Fibroblast of villous mesenchyme (primary cell): ENCODE measurements at places on chromosomes 7 and 10. TPM values are rescaled to one million over a fixed set of nuclear protein-coding genes. Genes with fewer than 3 reads are reported as not detected.
A peak's percentile ranks its signal among the peaks of the same experiment; 100 is the strongest.

DNA sequence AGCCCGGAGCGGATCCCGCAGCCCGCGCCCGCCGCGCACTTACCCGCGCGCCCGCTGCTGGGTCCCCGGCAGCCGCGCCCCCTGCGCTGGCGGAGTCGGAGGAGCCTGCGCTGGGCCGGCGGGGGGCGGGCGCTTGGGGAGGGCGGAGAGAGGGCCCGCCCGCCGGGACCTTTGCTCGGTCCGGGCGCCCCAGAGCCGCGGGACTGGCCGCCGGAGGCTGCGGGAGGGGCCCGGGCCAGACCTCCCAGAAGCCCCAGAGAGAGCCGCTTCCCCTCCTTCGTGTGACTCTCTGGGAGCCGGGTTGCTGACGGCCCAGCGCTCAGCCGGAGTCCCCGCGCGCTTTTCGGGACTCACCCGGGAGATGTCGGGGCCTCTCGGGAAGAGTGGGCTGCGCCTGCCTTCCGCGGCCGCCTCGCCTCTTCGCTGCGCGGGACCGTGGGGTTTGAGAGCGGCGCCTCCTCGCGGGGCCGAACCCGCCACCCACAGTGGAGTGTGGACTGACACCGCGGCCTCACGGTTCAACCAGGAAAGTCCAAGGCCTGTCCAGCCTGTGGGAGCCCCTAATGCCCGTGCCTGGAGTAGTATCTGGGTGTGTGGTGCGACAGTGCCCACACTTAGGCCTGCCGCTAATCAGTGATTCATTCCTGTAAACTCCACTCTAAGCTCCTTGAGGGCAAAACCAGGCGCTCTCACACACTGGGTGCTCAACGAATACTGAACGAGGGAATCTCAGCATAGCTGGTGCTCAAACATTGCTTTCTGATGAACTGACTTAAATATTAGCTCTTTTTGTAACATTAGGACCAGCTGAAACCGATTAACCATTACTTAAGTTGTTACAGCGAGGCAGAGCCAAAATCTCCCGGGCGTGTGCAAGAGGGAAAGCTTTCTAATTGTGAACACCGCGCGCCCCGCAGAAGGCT is at the start of gene GSDME:
GSDME (minus strand) TSS at position 112 of the 923 bp plus-strand sequence. CDS start 7,690 bp downstream, outside the sequence.
- peak; percentile 69 for DNase-seq

The INHBA gene
- total RNA-seq, result 65.2 and 84.7 TPM in 2 replicates

The ADCY1 gene
- total RNA-seq, result under 0.01 and 0.32 TPM in 2 replicates

DNA sequence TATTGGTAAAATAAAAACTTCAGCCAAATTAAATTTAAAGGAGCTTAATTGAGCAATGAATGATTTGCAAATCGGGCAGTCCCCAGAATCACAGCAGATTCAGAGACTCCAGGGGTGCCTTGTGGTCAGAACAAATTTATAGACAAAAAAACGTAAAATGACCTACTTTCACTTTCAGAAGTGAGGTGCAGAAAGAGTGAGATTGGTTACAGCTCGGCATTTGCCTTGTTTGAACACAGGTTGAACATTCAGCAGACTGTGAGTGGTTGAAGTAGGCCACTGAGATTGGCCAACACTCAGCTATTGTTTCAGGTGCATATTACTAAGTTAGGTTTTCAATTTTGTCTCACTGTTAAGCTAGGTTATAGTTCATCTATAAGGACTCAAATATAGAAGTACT is 153.4 kb downstream of the BICC1 start:
- peak; percentile 45 for DNase-seq

DNA sequence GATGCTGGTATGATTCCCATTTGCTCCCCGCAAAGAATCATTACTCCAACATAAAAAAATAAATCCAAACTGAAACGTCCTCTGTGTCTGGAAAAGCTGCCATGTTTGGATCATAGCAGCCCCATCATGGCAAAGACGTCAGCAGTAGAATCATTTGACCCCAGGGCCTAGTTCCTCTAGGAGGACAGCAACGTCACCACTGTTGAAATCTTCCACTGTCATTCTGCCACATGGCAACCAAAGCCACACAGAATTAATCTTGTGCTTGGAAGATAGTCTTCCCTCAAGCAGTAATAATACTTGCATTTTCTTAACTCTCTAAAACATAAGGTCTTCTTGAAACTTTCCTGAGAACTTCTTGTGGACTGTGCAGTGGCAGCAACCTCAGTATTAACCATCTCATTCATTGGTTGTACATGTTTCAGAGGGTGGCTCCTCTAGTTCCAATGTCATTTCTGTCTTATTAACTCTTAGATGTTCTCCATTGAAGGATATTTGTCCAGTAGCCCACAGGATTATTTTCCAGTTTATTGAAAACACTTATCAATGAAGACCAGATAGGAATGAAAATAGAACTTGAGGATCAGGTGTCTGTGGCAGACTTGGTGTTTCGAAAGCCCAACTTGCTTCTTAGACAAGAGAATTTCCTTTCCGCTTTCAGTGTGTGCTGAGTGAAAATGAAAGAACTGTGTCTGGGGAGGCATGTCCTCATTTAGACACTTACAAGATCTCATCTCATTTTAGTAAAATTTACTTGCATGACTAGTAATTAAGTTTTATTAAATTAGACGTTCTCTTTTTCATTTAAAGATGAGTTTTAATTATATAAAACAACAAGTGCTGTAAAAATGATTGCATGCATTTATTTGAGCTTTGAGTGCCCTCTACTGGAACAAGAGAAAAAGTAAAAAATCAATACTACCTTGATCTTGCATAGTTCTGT is 28.9 kb upstream of the INHBA start:
- no peak for DNase-seq

- peak; percentile 55 for DNase-seq
Observed at GRCh38 chr10:1050145-1050544, 1.2 kb upstream of the IDI1 start.

DNA sequence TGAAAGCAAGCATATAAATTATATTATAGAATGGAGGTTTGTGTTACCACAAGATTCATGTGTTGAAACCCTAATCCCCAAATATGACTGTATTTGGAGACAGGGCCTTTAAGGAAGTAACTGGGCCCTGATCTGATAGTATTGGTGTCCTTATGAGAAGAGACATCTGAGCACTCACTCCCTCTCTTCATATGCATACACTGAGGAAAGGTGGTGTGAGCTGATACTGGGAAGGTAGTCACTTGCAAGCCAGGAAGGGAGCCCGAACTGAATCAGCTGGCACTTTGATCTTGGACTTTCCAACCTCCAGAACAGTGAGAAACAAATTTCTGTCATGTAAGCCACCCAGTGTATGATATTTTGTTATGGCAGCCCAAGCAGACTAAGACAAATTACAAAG is 66.9 kb upstream of the RHOBTB1 start:
- no peak for DNase-seq

- DNase-seq, result no peak
Observed at GRCh38 chr7:132825932-132826835, 249.9 kb upstream of the PLXNA4 start.

GRCh38 chr10:71359364-71360046 is 37.2 kb upstream of the CDH23 start:
- peak; percentile 19 for DNase-seq

GRCh38 chr10:16116404-16117304 is 256.3 kb upstream of the MINDY3 start:
- DNase-seq, result peak; percentile 2

DNA sequence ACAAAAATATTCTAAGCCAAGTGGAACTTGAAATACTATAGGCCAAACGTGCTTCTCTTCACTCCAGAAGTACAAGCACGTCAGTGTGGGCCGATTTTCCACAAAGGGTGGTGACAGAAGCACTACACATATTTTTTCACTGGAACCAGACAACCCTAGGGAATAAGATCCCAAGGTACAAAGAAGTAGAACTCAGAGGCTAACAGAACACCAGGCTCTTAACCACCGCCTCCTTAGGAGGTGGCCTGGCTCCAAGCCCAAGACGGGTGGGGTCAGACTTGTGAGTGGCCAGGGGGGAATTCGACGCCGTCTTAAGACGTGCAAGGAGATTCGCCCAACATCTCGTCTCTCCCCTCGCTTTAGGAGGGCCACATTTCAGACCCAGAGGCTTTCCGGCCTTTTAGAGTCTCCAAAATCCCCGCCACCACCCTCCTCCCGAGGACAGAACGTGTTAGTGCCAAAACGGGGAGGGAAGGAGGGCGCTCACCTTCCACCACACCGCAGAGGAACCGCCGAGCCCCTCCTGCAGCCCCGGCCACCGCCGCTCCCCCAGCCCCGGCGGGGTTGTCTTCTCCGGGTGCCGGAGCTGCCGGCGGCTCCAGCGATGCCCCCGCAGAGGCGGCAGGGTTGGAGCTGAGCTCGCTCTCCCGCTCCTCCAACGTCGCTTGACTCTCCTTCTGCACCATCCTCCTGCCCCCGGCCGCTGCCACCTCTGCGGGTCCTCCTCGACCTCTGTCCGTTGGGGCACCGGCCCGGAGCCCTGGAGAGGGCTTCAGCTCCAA is 716 bp downstream of the OGA start:
- DNase-seq, result peak; percentile 96

DNA sequence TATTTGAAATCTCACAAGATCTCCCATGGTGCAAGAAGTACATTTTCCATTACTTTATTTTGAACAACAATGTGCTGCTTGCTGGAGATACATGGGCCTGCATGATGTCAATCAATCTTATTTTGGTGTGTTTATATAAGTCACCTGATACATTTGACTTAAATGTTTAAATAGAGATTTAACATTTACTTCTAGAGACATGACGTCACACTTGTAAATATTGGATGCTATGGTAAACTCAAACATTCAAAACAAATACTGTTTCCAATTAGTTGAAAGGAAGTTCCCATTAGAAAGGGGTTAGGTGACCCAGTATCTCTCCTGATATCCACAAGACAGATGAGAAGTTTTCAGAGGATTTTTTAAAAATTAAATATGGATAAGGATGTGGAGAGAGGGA is 214.5 kb downstream of the NSUN6 start:
- no peak for DNase-seq

The NEURL1 gene
- under 0.01 TPM in 2 replicates for total RNA-seq

The NAT16 gene
- total RNA-seq, result not detected in 2 replicates

DNA sequence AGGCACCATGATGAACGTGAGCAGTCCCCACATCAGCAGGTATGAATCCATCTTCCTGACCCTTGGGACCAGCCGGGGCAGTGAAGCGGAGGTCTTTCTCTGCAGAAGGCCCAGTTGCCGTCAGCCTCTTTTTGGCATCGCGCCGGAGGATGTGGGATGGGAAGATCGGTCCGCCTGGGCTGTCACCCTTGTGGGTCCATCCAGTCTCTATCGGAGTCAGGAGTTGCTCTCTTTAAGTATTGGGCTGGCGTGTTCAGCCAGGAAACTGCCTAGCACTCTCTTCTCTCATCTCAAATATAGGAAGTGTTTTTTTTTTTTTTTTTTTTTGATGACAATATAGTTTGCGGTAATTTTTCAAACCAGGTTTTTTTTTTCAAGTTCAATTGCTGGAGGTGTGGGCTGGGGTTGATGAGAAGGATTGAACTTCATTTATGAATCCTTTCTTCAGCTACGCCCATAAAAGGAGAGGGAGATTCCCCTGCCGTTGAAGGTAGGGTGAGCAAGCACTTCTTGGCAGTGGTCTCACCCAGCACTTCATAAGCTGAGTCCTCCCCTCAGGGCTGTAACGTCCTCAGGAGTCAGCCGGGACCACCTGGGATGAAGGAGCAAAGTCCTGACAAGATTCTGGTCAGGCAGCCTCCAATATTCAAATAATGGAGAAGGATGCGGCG is at the start of gene IL2RA:
IL2RA (minus strand) TSS at position 267 of the 671 bp plus-strand sequence; CDS start at position 51, 216 bp downstream.
- DNase-seq, result no peak

The CNPY1 gene
- total RNA-seq, result not detected in 2 replicates

DNA sequence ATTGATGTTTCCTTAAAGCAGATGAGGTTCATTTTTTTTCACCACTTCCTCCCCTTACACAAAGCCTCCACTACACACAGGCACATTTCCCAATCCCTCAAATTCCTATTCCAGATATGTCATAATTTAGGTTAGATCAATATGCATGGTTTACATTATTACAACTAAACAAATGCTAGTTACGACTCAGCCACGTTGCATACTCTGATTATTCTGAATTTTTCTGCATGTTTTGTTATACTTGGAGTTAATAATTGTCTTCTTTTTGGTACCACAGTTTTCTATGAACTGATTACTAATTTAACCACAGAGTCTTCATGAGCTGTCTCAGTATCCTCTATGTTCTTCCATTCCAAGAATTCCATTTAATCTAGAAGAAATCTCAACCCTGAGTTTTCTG is 4.4 kb upstream of the BICC1 start:
- peak; percentile 75 for DNase-seq

The RTKN2 gene
- total RNA-seq, result 8.7 and 15.1 TPM in 2 replicates

- no peak for DNase-seq
Observed at GRCh38 chr10:103353281-103353680, 2.3 kb upstream of the PCGF6 start.

DNA sequence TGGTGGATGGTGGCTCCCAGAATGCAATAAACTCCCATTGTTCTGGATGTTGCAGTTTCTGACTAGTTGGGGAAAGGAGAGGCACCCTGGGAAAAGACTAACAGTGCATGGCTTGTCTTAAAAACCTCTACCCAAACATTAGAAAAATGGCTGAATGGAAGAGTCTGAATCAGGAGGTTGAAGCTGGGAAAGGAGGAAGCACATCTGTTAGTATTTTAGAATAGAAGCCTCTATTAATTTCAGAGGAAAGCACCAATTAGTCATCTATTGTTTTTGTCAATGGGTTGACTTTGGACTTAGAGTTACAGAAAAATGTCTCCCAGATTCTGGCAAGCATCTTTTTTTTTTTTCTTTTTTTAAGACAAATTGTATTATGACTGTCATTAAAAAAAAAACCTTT is 56.1 kb upstream of the ELMO1 start:
- DNase-seq, result no peak

- no peak for DNase-seq
Observed at GRCh38 chr10:93594518-93594917, 6.5 kb downstream of the RBP4 start.

GRCh38 chr7:22108151-22108845 is 162.6 kb upstream of the CDCA7L start:
- DNase-seq, result no peak

- no peak for DNase-seq
Observed at GRCh38 chr7:131236318-131236672, 91.4 kb upstream of the MKLN1 start.

DNA sequence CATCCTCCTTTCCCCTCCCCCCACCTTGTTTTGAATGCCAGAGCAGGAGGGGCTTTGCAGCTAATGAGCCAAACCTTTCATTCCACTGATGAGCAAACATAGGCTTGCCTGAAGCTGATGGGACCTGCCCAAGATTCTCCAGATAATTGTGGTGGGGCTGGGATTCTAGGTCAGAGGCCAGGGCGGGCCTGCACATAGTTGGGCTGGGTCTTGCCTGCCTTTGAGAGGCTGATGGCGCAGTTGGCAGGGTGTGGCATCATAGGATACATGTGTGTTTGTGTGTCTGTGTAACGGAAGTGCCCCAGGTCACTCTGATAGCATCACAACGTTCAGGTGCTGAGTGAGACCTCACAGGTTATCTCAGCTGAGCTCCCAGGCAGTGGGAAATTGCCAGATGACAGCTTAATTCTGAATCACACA is 22.9 kb downstream of the BTBD16 start:
- DNase-seq, result no peak
